ENCODE measurements at places on chromosomes 3 and 15. TPM values are rescaled to one million over a fixed set of nuclear protein-coding genes. Genes with fewer than 3 reads are reported as not detected.

DNA sequence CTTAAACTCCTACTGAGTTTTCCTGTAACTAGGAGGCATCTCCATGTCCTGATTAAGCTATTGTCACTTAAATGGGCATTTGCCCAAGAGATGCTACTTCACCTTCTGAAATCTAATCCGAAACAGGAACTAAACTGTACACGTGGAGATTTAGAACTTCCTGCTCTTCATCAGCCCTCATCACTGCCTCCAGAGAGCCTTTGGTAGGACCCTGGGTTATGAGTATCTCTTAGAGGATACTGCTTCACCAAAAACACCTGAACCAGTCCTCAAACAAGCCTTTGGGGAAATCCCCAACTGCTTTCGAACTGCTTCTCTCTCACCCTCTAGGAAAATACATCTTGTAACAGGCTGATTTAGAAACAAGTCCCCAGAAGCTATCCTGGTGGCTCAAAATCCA lies 320.3 kb downstream of the GAP43 start:
- no peaks in the 10 kb centered on the region for H3K36me3 ChIP-seq
- no peaks in the 10 kb centered on the region for H3K4me1 ChIP-seq
- no peaks in the 10 kb centered on the region for H3K27me3 ChIP-seq
- DNase-seq, result no peak
- no peak overlapping the region for H3K4me3 ChIP-seq

- H3K27ac ChIP-seq, result no peak overlapping the region
- no peaks in the 10 kb centered on the region for H3K4me1 ChIP-seq
- no peaks in the 10 kb centered on the region for H3K27me3 ChIP-seq
These were observed 27.3 kb upstream of the TMCO5A start for GRCh38 chr15:37907136-37907535.

- H3K27ac ChIP-seq, result peak overlapping the region; percentile 79
- H3K27me3 ChIP-seq, result no peaks in the 10 kb centered on the region
- peaks cover 31% of the 10 kb centered on the region for H3K4me1 ChIP-seq
These were observed 32.8 kb downstream of the POC1A start for GRCh38 chr3:52121464-52121805.

DNA sequence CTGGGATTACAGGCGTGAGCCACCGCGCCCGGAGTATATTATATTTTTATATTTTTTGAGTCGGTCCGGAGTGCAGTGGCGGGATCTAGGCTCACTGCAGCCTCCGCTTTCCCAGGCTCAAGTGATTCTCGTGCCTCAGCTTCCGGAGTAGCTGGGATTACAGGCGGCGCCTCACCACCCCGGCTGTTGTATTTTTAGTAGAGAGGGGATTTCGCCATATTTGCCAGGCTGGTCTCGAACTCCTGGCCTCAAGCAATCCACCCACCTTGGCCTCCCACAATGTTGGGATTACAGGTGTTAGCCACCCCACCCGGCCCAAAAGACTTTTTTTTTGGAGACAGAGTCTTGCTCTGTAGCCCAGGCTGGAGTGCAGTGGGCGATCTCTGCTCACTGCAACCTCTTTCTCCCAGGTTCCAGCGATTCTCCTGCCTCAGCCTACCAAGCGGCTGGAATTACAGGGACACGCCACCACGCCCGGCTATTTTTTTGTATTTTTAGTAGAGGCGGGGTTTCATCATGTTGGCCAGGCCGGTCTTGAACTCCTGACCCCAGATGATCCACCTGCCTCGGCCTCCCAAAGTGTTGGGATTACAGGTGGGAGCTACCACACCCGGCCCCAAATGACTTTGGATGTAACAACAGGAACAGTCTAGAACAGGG lies 1.0 kb downstream of the ZNF589 start:
- H3K36me3 ChIP-seq, result no peaks in the 10 kb centered on the region
- H3K27me3 ChIP-seq, result no peaks in the 10 kb centered on the region
- DNase-seq, result no peak
- H3K27ac ChIP-seq, result no peak overlapping the region
- H3K4me1 ChIP-seq, result peaks cover 11% of the 10 kb centered on the region
- H3K4me3 ChIP-seq, result peak overlapping the region; percentile 94

DNA sequence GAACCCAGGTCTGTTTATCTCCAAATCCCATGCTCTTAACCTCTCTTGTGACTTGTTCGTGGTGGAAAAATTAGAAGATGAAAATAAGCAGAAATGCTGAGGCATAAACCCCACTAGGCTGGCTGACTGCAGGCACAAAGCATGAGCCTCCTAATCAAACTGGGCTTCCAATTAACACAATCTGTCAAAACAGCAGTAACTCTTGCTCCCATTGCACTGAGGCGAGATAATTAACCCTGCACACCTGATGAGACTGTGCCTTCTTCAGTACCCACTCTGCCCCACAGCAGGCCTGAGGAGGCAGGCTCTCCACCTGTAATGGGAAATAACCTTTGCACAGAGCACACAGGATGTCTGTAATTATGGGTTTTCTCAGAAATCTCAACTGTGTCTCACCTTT lies 284.4 kb upstream of the WNT5A start:
- H3K4me3 ChIP-seq, result no peak overlapping the region
- no peaks in the 10 kb centered on the region for H3K4me1 ChIP-seq
- no peaks in the 10 kb centered on the region for H3K36me3 ChIP-seq
- H3K27me3 ChIP-seq, result no peaks in the 10 kb centered on the region

GRCh38 chr15:27087651-27088583 lies 116.9 kb downstream of the GABRG3 start:
- H3K27ac ChIP-seq, result no peak overlapping the region
- no peak overlapping the region for H3K4me3 ChIP-seq
- H3K27me3 ChIP-seq, result no peaks in the 10 kb centered on the region
- DNase-seq, result no peak

GRCh38 chr15:25761971-25762662 lies 101.0 kb downstream of the ATP10A start:
- no peaks in the 10 kb centered on the region for H3K27me3 ChIP-seq
- no peak overlapping the region for H3K27ac ChIP-seq
- peaks cover 5% of the 10 kb centered on the region for H3K4me1 ChIP-seq

- no peak for DNase-seq
- H3K27ac ChIP-seq, result peak overlapping the region; percentile 16
- no peak overlapping the region for H3K4me3 ChIP-seq
- no peaks in the 10 kb centered on the region for H3K27me3 ChIP-seq
- H3K4me1 ChIP-seq, result peaks cover 22% of the 10 kb centered on the region
- peaks cover 3% of the 10 kb centered on the region for H3K36me3 ChIP-seq
These were observed 108.3 kb downstream of the IGF2BP2 start for GRCh38 chr3:185716436-185717108.

DNA sequence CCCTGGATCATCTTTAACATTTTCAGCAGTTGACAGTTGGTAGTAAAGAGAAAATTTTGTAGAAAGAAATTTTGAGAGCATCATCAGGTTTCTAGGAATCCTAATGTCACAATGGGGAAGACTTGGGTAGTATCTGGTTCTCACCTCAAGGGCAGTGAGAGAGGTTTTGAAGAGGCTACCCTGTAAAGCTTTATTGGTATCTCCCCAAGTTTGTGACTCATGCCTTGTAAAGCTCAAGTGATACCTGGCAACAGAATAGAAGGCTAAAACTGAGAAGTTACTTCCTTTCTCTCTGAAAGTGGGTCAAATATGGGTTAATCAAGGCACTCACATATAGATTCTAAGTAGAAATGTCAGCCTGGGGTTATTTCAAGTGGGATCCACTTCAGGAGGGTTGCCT lies 196.4 kb downstream of the SUCNR1 start:
- no peaks in the 10 kb centered on the region for H3K36me3 ChIP-seq
- no peak overlapping the region for H3K4me3 ChIP-seq
- DNase-seq, result no peak
- H3K27ac ChIP-seq, result no peak overlapping the region
- no peaks in the 10 kb centered on the region for H3K4me1 ChIP-seq

DNA sequence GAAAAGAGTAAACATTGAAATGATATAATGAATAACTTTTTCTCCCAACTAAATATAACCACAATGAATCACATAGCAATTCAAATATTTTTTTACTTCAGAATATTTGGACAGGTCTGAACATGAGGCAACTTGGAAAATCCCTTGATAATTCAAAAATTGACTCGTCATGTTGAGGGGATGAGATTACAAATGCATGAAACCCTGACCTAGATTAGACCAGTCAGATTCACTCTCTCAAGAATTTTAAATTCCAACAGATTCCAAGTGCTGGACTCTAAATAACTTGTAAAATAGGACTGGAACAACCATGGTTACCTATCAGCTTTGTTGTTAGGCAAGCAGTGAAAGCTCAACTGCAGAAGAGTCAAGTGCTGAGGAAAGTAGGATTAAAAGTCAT lies 317.5 kb downstream of the GBE1 start:
- no peaks in the 10 kb centered on the region for H3K4me1 ChIP-seq
- H3K36me3 ChIP-seq, result no peaks in the 10 kb centered on the region
- no peak overlapping the region for H3K27ac ChIP-seq
- no peak for DNase-seq

GRCh38 chr3:36446276-36446675 lies 66.0 kb downstream of the STAC start:
- H3K4me3 ChIP-seq, result no peak overlapping the region
- peaks cover 3% of the 10 kb centered on the region for H3K4me1 ChIP-seq
- H3K27ac ChIP-seq, result peak overlapping the region; percentile 9
- no peak for DNase-seq
- H3K36me3 ChIP-seq, result peaks cover 7% of the 10 kb centered on the region
- no peaks in the 10 kb centered on the region for H3K27me3 ChIP-seq

- H3K36me3 ChIP-seq, result peaks cover 43% of the 10 kb centered on the region
- H3K4me1 ChIP-seq, result no peaks in the 10 kb centered on the region
- no peak overlapping the region for H3K4me3 ChIP-seq
- no peak for DNase-seq
- H3K27me3 ChIP-seq, result no peaks in the 10 kb centered on the region
These were observed 30.9 kb downstream of the KY start for GRCh38 chr3:134619884-134620445.

- peaks cover 5% of the 10 kb centered on the region for H3K27me3 ChIP-seq
- no peak overlapping the region for H3K27ac ChIP-seq
- H3K36me3 ChIP-seq, result no peaks in the 10 kb centered on the region
- no peaks in the 10 kb centered on the region for H3K4me1 ChIP-seq
- H3K4me3 ChIP-seq, result no peak overlapping the region
These were observed 21.8 kb upstream of the SLC25A38 start for GRCh38 chr3:39361252-39361927.

GRCh38 chr3:71601811-71602210 lies 18.3 kb upstream of the FOXP1 start:
- no peak overlapping the region for H3K4me3 ChIP-seq
- H3K36me3 ChIP-seq, result no peaks in the 10 kb centered on the region
- no peaks in the 10 kb centered on the region for H3K27me3 ChIP-seq
- no peak overlapping the region for H3K27ac ChIP-seq
- no peaks in the 10 kb centered on the region for H3K4me1 ChIP-seq

DNA sequence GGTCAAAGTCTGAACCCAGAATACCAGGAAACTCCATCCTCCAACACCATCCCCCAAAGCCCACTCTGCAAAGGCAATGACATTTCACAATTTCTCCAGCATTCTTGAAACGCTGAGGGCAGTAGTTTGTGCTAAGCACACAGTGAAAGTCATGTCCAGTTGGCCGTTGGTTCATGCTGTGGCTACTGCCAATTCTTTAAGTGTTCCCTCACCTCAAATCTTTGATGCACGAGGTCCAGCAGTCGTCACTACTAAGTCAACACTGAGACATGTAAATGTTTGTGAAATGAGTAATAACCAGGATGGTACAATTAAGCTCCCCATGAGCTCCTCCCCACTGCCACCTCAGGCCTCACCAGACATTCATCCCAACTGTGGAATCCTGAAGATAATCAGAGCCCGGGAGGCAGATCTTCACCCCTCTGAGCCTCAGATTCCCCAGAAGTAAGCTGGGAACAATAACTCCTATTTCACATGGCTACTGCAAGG lies 7.0 kb downstream of the SUCLG2 start:
- no peaks in the 10 kb centered on the region for H3K4me1 ChIP-seq
- no peaks in the 10 kb centered on the region for H3K27me3 ChIP-seq
- H3K4me3 ChIP-seq, result no peak overlapping the region
- no peak overlapping the region for H3K27ac ChIP-seq
- H3K36me3 ChIP-seq, result peaks cover 7% of the 10 kb centered on the region

GRCh38 chr15:60375306-60375705 lies 22.5 kb downstream of the ANXA2 start:
- H3K4me1 ChIP-seq, result peaks cover 51% of the 10 kb centered on the region
- no peak for DNase-seq
- peak overlapping the region; percentile 89 for H3K27ac ChIP-seq

- H3K36me3 ChIP-seq, result no peaks in the 10 kb centered on the region
- H3K27ac ChIP-seq, result no peak overlapping the region
- peak; percentile 87 for DNase-seq
- H3K4me3 ChIP-seq, result no peak overlapping the region
- H3K4me1 ChIP-seq, result peaks cover 4% of the 10 kb centered on the region
These were observed 55.7 kb downstream of the UNC13C start for GRCh38 chr15:54033869-54034458.

DNA sequence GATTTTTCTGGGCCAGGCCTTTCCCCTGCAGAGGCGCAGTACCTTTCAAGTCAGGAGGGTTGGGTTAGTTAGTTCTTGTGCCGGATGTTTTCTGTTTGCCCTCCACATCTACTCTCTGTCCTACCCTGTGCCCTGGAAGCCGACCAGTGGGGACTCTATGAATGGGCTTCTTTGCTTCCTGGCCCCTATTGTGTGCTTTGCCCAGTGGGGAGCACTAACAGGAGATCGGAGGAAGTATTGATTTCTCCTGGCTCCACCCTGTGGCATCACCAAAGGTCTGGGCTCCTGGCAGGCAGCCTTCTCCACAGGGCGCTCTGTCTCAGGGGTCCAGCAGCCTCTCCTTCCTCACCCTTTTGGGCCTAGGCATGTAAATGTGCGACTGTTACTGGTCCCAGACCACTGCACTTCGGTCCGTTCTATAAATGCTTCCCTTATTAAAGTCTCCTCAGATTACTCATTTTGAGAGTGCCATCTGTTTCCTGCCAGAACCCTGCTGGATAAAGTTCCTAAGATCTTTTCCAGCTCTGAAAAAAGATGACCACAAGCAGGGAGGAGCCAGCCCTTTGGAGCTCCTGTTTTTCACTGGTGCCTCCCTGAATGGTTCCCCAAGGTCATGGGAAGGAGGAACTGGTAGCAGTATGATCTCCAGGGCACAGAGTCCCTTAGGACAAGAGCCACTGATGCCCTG lies 44.5 kb downstream of the CTDSPL start:
- H3K4me1 ChIP-seq, result peaks cover 49% of the 10 kb centered on the region
- DNase-seq, result peak; percentile 71
- H3K27ac ChIP-seq, result peak overlapping the region; percentile 89
- peaks cover 9% of the 10 kb centered on the region for H3K36me3 ChIP-seq
- no peak overlapping the region for H3K4me3 ChIP-seq
- H3K27me3 ChIP-seq, result no peaks in the 10 kb centered on the region

DNA sequence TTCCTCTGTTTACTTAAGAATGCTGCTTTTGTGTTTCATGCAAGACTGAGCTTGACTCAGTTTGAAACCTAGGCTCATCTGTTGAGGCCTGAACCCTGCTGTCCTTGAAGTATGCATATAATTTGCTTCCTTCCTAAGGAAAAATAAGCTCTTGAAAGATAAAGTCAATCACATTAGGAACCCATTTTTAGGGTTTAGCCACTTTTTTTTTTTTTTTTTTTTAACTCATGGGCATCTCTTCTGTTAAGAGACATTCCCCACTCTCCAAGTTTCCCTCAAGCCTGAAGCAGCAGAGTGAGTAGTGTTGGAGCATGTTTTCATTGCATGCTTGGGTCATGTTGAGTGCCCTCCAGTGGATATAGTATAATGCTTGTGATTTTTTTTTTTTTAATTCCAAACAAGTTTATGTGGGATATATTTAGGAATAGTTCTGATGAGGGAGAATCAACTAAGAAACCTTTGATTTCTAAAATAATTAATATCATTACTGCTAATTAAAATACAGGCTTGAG lies 3.6 kb downstream of the CTNNB1 start:
- H3K27me3 ChIP-seq, result no peaks in the 10 kb centered on the region
- peak; percentile 78 for DNase-seq
- H3K4me1 ChIP-seq, result peaks cover 6% of the 10 kb centered on the region
- no peak overlapping the region for H3K27ac ChIP-seq
- H3K4me3 ChIP-seq, result no peak overlapping the region

Gene LDHAL6B
- total RNA-seq, result not detected

Gene IGSF11
- total RNA-seq, result 1.8 TPM

Gene KNL1
- total RNA-seq, result 8.7 TPM

Gene COL7A1
- total RNA-seq, result 4.2 TPM
